HCEC 1CT (cell line): ENCODE measurements at places on chromosomes 2 and 18.

GRCh38 chr18:3773303-3773702 lies 323.3 kb downstream of the TGIF1 start:
- no peak for DNase-seq

- no peak for DNase-seq
These were observed 28.0 kb downstream of the INO80C start for GRCh38 chr18:35469725-35470124.

GRCh38 chr2:10774394-10774793 lies 38.2 kb downstream of the PDIA6 start:
- no peak for DNase-seq

- DNase-seq = peak; percentile 63
These were observed 5.8 kb upstream of the ADNP2 start for GRCh38 chr18:80103231-80103630.

GRCh38 chr2:41475959-41476358 lies 571.9 kb upstream of the PKDCC start:
- DNase-seq = no peak

GRCh38 chr2:75503048-75503607 lies 57.6 kb downstream of the EVA1A start:
- peak; percentile 77 for DNase-seq

DNA sequence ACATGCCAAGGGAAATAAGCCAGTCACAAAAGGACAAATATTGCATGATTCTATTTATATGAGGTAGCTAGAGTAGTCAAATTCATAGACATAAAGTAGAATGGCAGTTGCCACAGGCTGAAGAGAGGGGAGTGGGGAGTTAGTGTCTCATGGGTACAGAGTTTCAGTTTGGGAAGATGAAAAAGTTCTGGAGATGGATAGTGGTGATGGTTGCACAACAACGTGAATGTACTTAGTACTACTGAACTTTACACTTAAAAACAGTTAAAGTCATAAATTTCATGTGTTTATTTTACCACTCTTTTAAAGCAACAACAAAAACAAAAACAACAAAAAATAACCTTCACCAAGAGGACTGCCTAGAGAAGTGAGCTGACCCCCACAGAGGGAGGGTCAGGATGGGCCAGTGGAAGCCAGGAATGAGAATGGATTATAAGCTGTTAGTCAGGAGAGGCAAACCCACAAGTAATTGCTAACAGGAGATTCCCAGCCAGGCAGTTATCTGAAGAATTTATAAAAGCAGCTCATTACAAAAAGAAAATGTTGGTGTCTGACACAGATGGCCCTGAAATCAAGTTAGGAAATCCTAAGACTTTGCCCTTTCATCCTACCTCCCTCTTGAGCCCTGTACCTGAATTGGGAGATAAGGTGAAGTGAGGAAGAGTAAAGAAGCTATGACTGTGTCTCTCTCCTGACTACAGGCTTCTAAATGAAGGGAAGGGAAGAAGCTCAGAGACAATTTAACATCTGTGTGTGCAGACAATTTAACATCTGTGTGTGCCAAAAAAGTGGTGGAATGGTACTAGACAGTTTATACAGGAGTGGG lies 263.4 kb downstream of the PDE11A start:
- DNase-seq = no peak

- no peak for DNase-seq
These were observed 151.1 kb downstream of the SMAD2 start for GRCh38 chr18:47779381-47779780.

- DNase-seq = no peak
These were observed 5.9 kb upstream of the IMPACT start for GRCh38 chr18:24420551-24420950.

DNA sequence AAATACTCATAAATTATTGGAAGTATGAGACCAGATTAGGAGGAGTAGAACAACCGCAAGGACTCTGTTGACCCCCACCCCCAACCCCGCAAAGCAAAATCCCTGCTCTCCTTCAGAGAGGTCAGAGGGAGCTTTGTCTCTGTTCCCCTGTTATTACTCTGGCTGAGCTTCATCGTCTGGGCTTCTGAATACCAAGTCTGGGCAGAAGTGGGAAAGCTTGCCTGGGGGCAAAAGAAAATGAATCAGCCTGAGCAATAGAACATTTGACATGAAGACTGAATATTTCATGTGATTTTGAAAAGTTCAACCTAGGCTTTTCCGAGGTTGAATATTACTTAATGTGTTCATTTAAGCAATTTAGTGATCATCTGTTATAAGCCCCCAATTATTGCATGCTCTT lies 114.6 kb upstream of the ARHGAP28 start:
- DNase-seq = no peak

- no peak for DNase-seq
These were observed 70.8 kb downstream of the MYO3B start for GRCh38 chr2:170248574-170249393.

DNA sequence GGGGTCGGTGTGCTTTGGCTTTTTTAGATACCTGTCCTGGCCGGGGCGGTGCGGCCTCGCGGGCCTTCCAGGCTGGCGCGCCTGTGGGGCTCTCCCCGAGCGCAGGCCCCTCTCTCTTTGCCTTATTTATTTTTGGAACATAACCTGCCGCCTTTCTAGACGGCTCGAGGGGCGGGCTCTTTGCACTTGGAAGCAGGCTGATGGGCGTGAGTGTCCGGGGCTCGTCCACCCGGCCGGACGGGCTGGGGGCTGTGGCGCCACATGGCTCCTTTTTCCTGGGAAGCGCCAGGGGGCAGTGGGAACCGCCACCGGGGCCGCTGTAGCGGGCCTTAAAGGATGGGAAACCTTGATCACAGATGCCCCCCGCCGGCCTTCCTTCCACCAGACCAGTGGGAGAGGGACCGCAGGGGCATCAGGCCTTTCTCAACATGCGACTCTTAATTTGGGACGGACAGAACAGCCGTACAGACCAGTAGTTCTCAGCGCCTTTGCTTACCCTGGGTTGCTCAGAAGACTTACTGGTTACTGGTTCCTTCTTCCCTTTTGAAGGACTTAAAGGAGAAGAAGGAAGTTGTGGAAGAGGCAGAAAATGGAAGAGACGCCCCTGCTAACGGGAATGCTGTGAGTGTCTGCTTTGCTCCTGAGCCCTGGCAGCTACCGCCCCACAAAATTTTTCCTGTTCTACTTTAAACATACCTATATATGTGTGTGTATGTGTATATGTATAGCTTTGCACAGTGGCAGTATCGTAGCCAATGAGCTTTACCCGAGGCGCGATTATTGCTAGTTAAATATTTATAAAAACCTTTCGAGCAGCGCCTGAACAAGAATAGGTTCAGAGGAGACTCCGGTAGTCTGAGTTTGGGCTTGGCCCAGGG lies 2.7 kb downstream of the PTMA start:
- DNase-seq = peak; percentile 7

- peak; percentile 6 for DNase-seq
These were observed 2.0 kb downstream of the ZNF521 start for GRCh38 chr18:25349926-25350487.

GRCh38 chr2:189527812-189528592 lies 52.6 kb downstream of the SLC40A1 start:
- no peak for DNase-seq

DNA sequence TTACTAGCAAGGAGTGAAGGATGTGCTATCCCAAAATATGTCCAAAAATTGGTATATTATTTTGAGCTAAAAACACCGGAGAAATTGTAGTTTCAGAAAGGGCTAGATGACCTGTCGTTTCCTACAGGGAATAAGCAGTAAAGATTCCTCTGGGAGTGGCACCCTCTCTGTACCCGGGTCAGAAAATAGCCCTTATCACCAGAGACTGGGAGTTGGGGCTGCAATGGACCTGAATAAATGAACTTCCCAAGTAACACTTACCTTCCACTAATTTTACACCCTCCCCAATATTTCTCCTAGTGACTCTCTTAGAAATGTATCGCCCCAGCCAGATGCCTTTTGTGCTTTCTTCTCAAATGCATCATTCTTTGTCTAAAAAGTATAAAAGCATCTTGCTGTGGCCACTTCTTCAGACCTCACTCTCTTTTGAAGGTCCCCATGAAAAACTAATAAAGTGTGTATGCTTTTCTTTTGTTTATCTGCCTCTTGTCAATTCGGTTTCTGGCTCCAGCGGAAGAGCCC lies 734 bp upstream of the RMC1 start:
- no peak for DNase-seq

DNA sequence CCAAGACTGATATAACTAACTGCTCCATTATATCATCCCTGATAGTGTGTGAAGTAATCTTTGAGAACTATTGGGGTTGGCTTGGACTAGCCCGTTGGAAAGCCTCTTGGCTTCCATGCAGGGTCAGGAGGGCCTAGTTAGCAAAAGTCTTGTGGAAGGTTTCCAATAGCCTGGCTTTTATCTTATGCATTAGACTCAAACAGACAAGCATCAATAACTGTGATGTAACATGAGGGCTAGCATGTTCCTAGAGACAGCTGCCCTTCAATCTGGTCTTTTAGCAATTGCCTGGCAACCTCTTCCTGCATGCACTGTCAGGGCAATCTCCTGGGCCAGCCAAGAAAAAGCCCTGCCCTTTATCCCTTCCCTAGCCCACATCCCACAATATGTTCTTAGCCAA lies 18.2 kb downstream of the SLC8A1 start:
- no peak for DNase-seq

DNA sequence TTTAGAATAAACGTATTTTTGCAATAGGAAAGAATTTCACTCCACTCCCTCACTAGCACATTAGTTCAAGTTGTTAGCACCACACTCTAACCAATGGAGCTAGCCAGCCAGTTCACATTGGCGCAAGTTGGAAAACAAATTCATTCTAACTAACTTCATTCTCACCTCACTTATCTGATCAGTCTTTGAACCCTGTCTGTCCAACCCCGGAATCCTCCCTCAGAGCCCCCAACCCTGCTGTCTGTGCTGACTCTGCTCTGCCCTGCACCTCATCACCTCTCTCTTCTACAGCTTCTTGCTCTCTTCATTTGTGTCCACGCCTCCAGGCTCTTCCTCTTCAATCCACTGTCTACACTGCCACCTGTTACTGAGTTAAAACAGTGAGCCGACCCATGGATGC lies 356.5 kb downstream of the IRS1 start:
- no peak for DNase-seq

GRCh38 chr2:118668431-118669424 lies 178.7 kb downstream of the EN1 start:
- peak; percentile 80 for DNase-seq

DNA sequence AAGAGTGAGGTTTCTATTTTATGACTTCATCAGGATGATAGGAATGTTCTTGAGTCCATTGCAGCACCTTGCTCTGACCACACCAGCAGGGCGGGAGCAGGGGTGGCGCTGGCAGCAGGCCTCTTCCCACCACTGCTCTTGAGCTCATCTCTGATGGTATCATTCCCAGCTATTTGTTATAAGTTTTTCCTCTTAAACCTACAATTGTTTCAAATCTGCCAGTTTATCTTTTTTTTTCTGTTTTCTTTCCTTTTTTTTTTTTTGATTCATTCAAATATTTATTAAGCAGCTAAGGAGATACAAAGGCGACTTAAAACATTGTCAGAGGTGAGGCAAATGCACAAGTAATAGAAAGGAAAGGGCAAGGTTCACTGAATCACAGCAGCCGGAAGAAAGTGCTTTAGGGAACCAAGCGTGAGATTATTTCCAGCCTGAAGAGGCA lies 28.7 kb downstream of the NIFK start:
- no peak for DNase-seq

DNA sequence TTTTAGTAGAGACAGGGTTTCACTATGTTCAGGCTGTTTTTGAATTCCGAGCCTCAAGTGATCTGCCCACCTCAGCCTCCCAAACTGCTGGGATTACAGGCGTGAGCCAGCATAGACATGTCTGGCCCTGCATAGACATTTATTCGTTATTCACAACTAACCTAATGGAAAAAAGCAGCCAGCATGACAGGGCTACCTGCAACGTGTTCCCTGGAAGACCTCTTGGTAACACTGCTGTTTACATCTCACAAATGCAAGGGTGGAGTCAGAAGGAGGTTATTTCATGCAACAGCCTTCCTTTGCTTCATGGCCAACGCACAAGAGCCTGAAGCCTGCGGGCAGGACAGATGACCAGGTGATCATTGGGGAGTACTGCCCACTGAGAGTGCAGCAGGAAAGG lies 9.2 kb downstream of the SERPINE2 start:
- no peak for DNase-seq

- DNase-seq = no peak
These were observed 81.5 kb downstream of the CHRNA1 start for GRCh38 chr2:174682578-174683391.

- no peak for DNase-seq
These were observed 62.0 kb upstream of the ATL2 start for GRCh38 chr2:38438883-38439612.

DNA sequence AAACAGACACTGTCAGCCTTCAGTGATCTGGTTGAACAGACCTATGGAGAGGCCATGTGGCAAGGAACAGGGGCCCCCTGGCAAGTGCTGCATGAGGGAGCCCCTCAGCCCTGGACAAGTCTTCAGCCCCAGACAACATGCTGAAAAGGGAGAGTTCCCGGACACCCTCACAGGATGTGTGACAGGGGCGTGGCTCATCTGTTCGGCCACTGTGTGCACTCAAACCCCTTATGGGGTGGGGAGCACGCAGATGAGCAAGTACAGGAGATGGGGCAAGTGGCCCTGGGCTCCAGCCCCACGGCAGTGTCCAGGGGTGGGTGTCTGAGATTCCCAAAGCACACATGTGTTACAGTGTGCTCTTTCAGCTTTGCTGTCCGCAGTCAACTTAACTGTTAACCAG lies 35.4 kb upstream of the MPPE1 start:
- DNase-seq = no peak

DNA sequence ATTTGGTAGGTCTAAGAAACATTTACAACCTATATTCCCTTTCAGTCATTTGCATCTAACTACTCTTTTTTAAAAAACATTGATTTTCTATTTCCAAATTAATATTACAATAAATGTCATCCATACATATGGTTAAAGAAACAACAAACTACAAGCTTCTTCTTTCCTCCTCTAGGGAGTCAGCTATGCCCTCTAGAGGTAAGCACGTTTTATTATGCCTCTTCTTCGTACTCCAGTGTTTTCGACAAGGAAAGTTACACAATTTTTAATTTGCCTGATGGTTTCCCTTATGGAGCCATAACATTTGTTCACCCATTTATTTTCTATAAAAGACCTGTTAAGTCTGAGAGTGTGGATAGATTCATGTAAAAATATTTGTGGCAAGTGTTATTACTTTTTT lies 183.4 kb upstream of the CDH7 start:
- DNase-seq = no peak

- DNase-seq = no peak
These were observed 8.8 kb upstream of the CABLES1 start for GRCh38 chr18:23126376-23127056.

DNA sequence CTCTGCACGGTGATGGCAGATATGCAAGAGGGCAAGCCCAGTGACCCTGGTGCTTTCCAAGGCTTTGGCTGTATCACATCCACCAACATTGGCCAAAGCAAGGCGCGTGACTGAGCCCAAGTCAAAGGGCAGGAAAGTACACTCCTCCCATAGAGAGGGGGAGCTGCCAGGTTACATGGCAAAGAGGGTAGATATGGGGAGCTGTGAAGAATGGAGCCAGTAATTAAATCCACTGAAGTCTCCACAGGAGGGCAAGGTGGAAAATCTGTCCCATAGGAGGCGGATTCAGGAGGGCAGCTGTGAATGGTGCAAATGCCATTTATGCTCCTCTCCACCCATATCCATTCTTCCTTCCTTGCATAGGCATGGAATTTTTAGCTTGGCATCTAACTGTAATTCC lies 44.6 kb upstream of the THOC1 start:
- DNase-seq = no peak

GRCh38 chr2:161990741-161991140 lies 83.3 kb downstream of the DPP4 start:
- DNase-seq = peak; percentile 94

- DNase-seq = peak; percentile 75
These were observed 181.2 kb downstream of the ATAD2B start for GRCh38 chr2:23745726-23746105.

GRCh38 chr2:241373446-241373845 lies 17.4 kb downstream of the FARP2 start:
- DNase-seq = no peak
